ENCODE measurements at places on chromosomes 12 and 14. TPM values are rescaled to one million over a fixed set of nuclear protein-coding genes. Genes with fewer than 3 reads are reported as not detected.
A peak's percentile ranks its signal among the peaks of the same experiment; 100 is the strongest.

Gene INHBC
- not detected for total RNA-seq

Gene AQP5
- total RNA-seq: not detected

Gene KRT2
- total RNA-seq: 0.10 TPM

Gene SMIM41
- not detected for total RNA-seq

Gene MIP
- total RNA-seq: not detected

Gene PRB2
- total RNA-seq: not detected

Gene ANKRD33
- total RNA-seq: not detected

- DNase-seq: no peak
These were observed 6.3 kb downstream of the TMEM179 start for GRCh38 chr14:104598039-104598909.

GRCh38 chr12:122048151-122048550 is 26.5 kb downstream of the BCL7A start:
- DNase-seq: no peak

DNA sequence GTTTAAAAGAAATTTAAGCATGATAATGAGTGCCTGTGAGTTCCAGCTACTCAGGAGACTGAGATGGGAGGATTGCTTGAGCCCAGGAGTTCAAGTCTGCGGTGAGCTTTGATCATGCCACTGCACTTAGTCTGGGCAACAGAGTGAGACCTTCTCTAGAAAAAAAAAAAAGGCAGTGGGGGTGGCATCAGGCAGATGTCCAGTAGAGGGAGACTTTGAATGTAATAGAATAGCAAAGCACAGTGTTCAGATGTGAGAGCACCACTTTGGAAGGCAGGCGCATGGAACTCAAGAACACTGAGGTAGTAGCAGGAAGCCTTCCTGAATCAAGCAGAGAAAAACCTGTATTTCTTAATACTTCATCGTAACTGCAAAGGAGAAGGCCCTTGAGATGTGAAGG is 394.5 kb upstream of the GARIN6 start:
- DNase-seq: no peak

GRCh38 chr12:75065482-75065881 is 144.2 kb downstream of the KCNC2 start:
- DNase-seq: no peak

- peak; percentile 52 for DNase-seq
These were observed 8.5 kb upstream of the CFL2 start for GRCh38 chr14:34722723-34723545.

- DNase-seq: no peak
These were observed 38.7 kb downstream of the P2RX4 start for GRCh38 chr12:121248622-121249021.

DNA sequence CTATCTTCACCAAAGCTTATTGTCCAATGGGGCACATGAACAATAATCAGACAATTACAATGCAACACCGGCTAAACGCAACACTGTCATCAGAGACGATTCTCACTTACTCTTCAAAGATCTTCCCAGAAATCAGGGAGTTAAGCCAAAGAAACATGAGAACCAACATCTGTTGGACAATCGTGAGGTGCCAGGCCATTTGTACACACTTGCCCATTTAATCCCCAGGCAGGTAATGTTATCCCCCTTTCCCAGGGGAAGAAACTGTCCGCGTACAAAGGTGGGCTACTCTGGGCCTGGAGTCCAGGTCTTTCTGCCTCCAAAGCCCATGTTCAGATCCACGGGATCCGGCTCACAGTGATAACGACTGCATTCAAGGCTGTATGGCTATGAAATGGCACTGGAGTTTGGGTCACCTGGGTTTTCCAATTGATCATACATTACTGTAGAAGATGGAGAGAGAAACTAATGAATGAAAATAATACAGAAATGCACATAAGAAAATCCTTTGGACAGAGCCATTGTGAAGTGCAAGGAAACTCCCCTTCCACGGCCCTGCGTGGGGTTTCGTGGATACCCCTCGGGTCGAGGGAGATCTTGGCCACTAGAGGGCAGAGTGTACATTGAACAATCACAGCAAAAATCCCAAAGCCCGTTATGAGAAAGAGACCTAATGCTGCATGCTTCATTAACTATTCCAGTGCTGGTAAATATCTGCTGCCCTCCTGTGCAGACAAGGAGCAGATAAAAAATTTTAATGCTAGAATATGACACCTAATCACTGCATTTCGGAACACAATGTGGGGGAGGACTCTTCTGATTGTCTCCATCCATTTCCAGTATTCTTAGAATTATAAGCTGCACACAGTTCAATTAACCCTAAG is 111.4 kb downstream of the EGLN3 start:
- peak; percentile 72 for DNase-seq

DNA sequence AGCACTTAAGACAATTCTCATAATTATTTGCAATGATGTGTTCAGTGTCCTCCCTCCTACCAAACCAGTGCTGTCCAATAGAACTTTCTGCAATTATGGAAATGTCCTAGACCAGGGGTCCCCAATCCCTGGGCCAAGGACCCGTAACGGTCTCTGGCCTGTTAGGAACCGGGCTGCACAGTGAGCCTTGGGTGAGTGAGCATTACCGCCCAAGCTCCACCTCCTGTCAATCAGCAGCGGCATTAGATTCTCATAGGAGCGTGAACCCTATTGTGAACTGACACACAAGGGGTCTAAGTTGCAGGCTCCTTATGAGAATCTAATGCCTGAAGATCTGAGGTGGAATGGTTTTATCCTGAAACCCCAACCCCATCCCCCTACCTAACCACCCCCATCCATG is 3.9 kb downstream of the SVOP start:
- no peak for DNase-seq

DNA sequence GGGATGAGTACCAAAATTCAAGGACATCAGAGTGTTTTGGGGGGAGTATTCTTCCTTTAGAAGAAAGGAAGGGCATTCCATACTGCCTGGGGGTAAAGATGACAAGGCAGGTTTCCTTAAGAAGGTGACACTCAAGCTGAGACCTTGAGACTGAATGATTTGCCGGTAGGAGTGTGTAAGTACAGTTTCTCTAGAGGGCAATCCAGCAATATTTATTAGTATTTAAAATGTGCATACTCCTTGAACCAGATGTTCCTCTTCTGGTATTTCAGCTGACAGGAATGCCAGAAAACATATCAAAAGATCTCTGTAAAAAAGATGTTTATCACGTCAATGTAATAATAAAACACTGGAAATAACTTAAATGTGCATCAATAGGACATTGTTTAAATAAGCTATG is 106.4 kb upstream of the TMCC3 start:
- no peak for DNase-seq

- no peak for DNase-seq
These were observed 7.3 kb downstream of the DYRK2 start for GRCh38 chr12:67655829-67656228.

- no peak for DNase-seq
These were observed 3.4 kb downstream of the BMP4 start for GRCh38 chr14:53953002-53953827.

DNA sequence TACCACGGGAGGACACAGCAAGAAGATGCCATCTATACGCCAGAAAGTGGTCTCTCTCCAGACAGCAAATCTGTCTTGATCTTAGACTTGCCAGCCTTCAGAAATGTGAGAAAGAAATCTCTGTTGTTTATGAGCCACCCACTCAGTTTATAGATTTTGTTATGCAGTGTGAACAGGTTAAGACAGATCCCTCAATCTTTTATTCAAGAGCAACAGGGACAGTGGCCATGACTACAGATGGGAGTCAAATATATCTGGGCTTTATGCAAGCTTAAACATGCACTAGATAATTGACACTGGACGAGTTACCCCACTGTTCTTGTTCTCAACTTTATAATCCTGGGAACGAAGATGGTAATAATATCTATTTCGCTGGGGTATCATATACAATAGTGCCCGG is 288.7 kb downstream of the RPAP3 start:
- no peak for DNase-seq

DNA sequence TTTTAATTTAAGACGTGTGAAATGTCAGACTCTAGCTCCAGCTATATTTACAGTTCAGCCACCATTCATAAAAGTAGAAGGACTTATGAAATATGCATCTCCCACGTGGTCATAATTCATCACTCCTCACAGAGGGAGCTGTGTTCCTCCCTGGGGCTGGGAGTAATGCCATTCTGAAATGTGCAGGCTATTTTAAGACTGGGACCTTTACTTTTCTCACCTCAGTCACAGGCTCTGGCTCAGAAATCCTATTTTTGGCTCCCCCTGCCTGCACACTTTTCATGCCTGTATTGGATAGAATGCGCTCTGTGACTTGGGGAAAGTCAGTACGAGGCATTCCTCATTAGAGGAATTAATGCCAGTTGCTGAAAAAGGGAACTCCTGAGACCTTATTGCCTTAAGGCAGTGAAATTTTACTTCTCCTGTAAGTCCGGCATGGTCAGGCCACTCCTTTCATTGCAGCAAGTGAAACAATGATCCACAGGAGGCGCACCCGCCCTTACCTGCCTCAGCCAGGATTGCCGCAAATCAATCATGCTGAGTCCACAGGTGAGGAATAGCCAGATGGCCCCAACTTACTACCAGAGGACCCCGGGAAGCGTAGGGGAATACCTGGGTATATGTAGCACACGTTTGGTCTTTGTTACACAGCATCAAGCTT is 1133.2 kb upstream of the TMEM132C start:
- no peak for DNase-seq

GRCh38 chr12:130145731-130146130 is 16.5 kb upstream of the FZD10 start:
- DNase-seq: no peak

- DNase-seq: no peak
These were observed 429.0 kb upstream of the FBXO33 start for GRCh38 chr14:39861229-39861600.

- no peak for DNase-seq
These were observed 215.5 kb downstream of the AEBP2 start for GRCh38 chr12:19654650-19655376.

DNA sequence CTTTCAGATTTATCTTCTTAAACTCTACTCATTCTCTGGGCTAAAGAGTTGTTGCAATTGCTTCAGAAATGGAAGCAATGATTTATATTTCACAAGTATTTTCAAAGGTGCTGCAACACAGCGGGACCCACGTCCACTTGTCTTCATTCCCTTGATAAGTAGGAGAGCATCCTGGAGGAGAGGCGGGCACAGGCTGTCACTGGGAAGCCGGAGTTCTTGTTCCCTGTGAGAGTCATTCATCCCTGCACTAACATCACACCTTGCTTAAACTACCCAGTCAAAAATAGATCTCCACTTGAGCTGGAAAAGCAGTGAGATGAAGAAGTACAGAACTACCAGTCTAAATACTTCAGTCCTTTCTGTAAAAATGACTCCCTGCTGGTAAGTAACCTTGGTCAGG is 160.5 kb upstream of the RASSF8 start:
- DNase-seq: no peak

- no peak for DNase-seq
These were observed 377.7 kb downstream of the SLC16A7 start for GRCh38 chr12:59973515-59973914.

GRCh38 chr12:120422892-120423456 is 14.9 kb upstream of the COX6A1 start:
- DNase-seq: no peak

- no peak for DNase-seq
These were observed 11.2 kb downstream of the ADSS1 start for GRCh38 chr14:104734991-104735779.

GRCh38 chr12:42234970-42235369 is 3.1 kb downstream of the YAF2 start:
- no peak for DNase-seq

DNA sequence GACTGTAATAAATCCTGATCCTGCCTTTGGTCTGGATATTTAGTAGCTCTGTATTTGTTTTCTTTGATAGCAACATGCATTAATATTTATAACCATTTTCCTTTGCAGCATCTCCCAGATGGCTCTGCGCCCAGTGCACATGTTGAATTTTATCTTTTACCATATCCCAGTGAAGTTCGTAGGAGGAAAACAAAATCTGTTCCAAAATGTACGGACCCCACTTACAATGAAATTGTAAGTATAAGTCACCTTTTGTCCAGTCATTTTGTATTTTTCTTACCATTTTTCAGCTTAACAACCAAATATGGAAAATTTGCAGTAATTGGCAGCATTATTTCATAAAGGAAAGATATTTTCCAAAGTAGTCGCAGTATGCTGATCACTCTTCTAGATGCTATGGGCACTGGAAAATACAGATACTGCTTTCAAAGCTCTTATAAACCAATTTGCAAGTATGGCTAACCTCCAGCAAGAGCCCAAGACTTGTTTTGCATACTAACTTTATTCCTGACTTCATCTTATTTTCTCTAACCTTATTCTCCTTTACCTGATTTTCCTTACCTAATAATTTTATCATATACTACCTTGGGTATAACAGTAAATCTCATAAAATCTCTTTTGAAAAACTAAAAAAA is 97.4 kb downstream of the PLCZ1 start:
- no peak for DNase-seq

DNA sequence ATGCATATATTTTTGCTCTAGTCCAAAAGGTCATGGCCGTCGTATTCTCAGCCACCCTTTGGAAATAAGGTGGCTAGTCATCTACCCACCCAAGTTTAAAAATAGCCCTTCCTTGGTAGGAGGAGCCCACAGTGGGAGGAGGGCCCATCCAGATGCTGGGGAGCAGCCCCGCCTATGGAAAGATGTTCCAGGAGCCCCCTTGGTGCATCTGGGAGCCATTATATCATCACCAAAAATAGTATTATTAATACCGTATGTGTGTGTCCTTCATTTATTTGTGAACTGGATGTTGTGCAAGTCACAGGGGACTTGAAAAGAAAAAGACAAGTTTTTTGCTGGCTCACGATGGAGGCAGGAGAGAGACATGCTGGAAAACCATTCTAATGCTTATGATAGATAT is 34.0 kb downstream of the EMP1 start:
- DNase-seq: no peak

DNA sequence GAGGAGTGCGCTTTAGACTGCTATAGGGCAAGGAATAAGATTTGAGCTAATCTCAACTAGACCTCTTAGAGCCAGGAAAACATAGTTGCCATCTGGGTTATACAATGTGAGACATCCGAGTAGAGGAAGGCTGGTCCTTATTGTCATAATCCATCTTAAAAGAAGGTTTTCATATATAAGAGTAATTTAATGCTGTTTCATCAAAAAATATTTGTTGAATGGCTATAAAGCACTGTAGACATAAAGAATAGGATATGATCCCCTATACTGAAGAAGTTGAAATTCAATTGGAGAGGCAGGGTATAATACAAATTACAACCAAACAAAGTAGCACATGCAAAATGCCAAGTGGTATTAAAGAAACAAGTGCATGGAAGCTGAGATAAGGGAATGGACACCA is 294.5 kb downstream of the SSPN start:
- DNase-seq: no peak

Data from activated CD8-positive, alpha-beta T cell treated with anti-CD3 and anti-CD28 coated beads, Interleukin-2, amount 10 ng/mL, durations not matched to agents 7 days and 5 days (primary cell).